Naive thymus-derived CD4-positive, alpha-beta T cell (primary cell): ENCODE measurements at places on chromosomes 2 and 18. TPM values are rescaled to one million over a fixed set of nuclear protein-coding genes. Genes with fewer than 3 reads are reported as not detected.

DNA sequence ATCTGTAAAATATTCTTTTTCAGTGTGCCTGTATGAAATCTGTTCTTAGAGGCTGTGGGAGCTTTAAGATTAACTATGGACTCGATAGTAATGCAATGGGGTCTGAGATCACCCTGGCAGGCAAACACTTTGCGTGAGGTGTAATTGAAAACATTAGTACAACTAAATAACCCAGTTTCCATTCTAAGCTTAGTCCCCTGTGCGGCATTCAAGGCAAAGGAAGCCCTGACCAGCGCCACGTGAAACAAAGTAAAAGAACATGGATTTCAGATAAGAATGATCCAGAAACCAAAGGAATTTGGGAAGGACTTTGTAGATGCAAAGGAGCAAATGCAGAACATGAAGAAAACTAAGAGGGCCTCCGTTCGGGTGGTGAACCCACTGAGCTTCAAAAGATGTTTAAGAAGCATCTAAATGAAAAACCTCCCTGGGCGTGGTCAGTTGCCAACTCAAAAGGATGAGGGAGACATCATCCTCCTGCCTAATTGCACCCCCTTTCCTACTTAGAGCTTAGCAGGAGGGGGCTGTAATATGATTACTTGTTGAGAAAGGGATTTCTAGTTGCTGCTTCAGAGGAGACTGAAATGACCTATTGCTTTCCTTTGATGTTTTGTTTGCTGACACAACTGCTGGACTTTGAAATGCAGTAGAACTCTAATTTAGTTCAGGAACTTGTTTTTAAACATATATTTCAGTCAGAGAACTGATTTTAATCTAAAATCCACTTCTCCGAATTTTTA, 7.9 kb upstream of the CETN1 start:
- DNase-seq: no peak

GRCh38 chr2:206457188-206457634, 13.9 kb downstream of the ADAM23 start:
- no peak for DNase-seq

Gene UGT1A10
- not detected for total RNA-seq

Gene SKOR2
- total RNA-seq: not detected in 2 replicates
